ENCODE measurements at places on chromosomes 1 and 21.

GRCh38 chr1:19315378-19316198, 3.5 kb downstream of the SLC66A1 start:
- peak; percentile 63 for DNase-seq

DNA sequence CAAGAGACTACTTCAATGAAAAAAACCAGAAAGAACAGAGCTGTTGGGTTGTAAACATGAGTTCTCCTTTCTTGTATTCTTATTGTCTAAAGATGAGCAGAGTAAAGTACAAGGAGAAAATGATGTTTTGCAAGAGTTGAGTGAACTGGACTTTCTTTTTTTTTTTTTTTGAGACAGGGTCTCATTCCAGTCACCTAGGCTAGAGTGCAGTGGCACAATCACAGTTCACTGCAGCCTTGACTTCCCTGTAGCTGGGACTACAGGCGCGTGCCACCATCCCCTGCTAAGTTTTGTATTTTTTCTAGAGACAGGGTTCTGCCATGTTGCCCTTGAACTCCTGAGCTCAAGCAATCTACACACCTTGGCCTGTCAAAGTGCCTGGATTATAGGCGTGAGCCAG, 7.1 kb upstream of the IVNS1ABP start:
- DNase-seq, result no peak

DNA sequence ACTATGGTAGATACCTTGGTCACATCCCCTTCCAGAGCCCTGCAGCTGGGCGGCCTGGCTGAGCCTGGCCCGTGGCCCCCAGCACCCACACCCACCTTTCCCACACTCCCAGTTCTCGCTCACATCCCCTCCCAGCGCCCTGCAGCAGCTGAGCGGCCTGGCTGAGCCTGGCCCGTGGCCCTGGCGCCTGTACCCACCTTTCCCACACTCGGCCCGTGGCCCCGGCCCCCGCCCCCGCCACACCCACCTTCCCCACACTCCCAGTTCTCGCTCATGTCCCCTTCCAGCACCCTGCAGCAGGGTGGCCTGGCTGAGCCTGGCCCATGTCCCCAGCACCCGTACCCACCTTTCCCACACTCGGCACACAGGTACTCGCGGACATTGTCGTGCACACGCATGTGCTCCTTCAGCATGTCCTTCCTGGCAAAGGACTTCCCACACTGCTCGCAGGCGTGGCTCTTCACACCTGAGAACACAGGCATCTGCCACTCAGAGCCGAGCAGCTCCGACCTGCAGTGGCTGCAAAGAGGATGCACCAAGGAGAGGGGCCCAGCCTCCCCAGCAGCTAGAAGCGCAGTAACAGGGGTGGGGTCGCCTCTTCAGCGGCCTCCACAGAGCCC, 52.5 kb upstream of the RIPK4 start:
- DNase-seq, result no peak

DNA sequence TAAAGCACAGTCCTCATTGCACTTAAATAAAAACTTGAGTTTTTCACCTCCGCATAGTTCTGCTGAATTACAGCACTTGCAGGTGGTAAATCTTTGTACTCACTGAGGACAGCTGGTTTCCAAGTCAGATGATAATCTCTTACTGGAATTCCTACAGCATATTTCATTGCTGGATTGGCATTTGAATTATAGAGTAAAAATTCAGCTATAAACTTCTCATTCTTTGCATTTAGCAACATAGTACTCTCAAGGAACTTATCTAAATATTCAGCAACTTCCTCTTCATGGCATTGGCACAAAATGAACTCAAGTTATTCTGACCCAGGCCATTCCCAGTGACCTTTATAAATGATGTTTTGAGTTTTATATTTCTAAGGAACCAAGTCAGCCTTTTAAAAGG, 23.4 kb downstream of the GORAB start:
- no peak for DNase-seq

DNA sequence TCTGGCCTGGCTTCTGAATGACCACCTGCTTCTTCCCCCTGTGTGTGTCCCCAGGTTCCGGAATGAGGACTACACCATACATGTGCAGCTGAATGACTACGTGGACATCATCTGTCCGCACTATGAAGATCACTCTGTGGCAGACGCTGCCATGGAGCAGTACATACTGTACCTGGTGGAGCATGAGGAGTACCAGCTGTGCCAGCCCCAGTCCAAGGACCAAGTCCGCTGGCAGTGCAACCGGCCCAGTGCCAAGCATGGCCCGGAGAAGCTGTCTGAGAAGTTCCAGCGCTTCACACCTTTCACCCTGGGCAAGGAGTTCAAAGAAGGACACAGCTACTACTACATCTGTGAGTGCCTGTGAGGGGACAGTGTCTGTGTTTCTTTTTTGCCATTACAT, 3.6 kb downstream of the EFNA1 start:
- DNase-seq, result no peak

GRCh38 chr1:184416481-184416880, 29.7 kb downstream of the C1orf21 start:
- no peak for DNase-seq

- no peak for DNase-seq
Observed at GRCh38 chr1:47678464-47678980, 240.7 kb downstream of the FOXD2 start.

DNA sequence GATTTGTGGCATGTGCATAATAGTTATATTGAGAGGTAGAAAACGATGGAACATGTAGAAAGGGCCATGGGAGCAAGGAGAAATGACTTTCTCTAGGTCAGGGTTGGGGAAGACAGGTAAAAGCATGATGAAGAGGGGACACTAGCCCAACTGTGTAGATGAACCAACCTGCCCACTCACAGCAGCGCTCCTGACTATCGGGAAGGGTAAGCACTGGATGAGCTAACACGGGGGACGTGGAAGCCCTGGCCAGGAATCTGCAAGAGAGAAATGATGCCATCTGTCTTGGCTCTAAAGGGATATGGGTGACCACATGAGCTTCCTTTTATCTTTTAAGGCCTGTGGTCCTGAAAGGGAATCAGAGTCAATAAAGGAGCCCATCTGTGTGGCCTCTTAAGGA, 36.2 kb upstream of the TMEM125 start:
- DNase-seq, result no peak

- no peak for DNase-seq
Observed at GRCh38 chr1:100074604-100075395, 57.9 kb downstream of the SASS6 start.

DNA sequence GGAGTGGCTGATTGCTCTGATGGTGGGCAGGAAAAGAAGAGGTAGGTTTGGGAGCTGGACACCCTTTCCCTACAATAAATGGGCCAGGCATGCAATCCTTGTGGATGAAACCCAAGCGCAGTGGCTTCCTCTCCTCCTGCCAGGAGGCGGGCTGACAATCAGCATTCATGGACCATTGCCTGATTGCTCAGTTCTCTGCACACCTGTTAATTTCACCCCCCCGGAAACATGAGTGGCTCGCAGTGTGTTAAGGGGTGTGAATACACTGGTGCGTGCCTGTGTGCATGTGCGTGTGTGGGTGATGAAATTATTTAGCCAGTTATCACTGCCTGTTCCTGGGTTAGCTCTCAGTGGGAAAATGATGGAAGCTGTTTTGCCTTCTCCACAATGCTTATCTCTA, 310.7 kb downstream of the PCP4 start:
- DNase-seq, result no peak

DNA sequence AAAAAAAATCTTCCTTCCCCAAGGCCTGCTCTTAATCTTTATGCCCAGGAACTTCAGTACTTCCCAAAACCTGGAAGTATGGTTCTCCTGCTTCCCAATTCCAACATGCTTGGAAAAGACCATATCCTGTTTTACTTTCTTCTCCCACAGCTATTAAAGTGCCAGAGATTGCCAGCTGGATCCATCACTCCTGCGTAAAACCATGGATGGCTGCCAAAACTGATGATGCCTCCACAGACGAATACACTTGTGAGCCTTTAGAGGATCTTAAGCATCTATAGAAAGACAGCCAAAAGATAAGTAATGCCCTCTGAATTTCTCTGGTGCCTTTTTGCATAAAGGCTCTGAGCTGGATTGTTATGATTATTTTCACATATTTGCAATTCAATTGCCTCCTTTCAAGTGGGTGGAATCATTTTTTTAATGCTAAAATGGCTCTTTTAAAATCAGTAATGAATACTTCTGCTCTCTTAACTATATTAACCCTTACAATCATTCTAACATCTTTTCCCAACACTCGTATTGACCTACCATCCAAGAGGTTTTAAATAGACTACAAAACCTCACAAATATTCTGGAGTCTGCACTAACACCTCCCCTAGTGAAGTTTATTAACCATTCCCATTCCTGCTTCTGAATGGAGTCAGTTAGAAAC, 1807.8 kb downstream of the BRINP3 start:
- DNase-seq, result no peak

DNA sequence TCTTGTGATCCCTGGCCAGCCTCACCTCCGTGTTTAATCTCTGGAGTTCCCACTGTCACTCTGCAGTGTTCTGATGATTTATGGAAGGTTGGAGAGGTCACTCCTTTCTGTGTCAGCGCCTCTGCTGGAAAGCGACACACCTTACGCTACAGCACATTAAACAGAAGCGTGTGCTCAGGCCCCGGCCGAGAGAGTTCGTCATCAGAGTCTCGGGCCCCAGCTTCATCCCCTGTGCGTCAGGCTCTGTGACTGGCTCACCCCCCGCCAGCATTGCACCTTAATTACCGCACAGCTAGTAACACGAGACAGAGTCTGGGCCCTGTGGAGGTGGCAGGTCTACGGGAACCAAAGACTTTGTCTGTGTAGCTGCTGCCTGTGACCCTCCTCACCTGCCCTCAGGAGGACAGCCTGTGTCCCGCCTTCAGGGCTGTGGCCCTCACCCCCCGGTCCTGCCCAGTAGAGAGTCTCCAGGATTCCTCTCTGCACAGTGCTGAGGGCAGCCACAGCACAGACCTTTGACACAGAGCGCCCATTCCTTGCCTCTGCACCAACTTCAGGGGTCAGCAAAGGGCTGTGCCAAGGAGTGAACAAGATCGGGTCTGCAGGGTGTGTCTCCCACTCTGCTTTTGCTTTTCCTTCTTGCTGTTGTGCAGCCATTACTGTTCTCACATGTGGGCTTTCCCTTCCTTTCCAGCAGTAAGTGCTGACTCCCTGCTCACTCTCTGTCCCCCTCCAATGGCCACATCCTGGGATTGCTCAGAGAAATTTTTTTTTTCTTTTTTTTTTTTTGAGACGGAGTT, 157.6 kb downstream of the PGBD5 start:
- peak; percentile 49 for DNase-seq

DNA sequence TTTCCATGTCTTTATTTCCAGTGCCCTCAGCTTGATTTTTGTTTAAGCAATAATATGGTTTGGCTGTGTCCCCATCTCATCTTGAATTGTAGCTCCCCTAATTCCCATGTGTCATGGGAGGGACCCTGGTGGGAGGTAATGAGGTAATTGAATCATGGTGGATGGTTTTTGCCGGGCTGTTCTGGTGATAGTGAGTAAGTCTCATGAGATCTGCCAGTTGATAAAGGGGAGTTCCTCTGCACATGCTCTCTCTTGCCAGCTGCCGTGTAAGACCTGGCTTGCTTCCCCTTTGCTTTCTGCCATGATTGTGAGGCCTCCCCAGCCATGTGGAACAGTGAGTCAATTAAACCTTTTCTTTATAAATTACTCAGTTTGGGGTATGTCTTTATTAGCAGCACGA, 559.6 kb upstream of the ADAMTS5 start:
- DNase-seq, result no peak

- no peak for DNase-seq
Observed at GRCh38 chr1:244709476-244710368, 56.8 kb downstream of the DESI2 start.

- DNase-seq, result no peak
Observed at GRCh38 chr1:55197099-55197498, 18.1 kb downstream of the USP24 start.

DNA sequence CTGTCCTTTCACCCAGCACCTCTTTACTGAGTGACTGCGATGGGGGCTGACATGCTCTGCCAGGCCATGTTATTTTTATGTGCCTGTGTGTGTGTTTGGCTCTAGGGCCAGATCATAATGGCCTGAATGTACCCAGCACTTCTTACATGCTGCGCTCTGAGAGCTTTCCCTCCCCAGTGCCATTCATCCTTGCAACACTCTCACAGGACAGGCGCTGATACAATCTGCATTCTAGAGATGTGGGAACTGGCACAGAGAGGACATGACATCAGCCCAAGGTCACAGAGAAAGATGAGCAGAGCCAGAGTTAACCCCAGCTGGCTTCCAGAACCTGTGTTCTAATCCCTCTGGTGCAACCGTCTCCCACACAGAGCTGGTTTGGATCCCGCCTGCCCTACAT, 54.5 kb downstream of the ARHGEF10L start:
- no peak for DNase-seq

GRCh38 chr1:94079080-94079940, 41.6 kb downstream of the ABCA4 start:
- DNase-seq, result no peak

DNA sequence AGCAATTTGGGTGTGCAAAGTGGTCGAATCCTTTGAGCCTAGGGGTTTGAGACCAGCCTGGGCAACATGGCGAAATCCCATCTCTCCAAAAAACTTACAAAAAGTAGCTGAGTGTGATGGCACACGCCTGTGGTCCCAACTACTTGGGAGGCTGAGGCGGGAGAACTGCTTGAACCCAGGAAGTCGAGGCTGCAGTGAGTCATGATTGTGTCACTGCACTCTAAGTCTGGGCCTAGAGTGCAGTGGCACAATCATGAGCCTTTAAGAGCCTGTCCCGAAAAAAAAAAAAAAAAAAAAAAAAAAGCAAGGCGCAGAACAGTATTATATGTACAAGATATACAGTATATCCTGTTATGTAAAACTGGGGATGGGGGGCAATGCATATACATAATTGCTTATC, 25.1 kb upstream of the HTR1D start:
- DNase-seq, result no peak

DNA sequence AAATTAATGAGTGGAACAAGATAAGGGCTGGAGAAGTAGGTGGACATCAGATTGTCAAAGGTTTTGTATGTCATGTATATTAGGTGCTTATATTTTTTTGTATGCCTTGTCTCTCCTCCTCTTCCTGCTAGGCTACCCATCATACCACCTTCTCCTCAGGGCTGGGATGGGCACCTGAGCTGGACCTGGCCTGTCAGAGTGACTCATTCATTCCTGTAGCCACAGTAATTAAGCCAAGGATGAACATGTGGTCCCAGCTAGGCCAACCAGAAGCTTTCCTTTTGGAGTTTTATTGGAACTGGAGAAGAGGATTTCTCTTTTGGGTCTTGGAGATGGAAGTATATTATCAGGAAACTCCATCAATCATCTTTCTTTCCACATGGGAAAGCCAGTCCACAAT, 21.2 kb downstream of the PTGS2 start:
- no peak for DNase-seq

DNA sequence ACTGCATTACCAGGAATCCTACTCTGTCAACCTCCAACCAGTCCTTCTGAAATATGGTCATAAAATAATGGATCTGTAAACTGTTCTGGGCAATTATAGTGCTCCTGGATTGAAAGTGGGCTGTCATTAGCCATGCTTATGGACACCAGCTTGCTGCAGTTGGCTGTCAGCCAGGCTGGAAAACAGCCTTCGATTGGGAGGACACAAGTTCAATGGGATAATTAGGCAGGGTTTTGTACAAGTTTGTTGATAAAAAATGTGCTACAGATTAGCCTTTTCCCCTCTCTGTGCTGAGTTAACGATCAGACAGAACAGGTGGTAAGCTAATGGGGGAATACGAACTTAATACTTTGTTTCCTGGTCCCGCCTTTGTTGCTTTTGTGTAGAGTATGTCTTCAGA, 413.9 kb downstream of the DUSP10 start:
- DNase-seq, result no peak

- no peak for DNase-seq
Observed at GRCh38 chr1:54318246-54318814, 87.9 kb downstream of the SSBP3 start.

GRCh38 chr1:40844887-40845878, 17.0 kb downstream of the CITED4 start:
- DNase-seq, result peak; percentile 22

Measured in GDM1 (cell line).